Stimulated activated CD4-positive, alpha-beta T cell treated with anti-CD3 and anti-CD28 coated beads, Interleukin-1b, Interleukin-23, amount 100 ng/mL, for 48 hours (primary cell): ENCODE measurements at places on chromosomes 12 and 14.

GRCh38 chr12:953776-954175 is 4.3 kb upstream of the RAD52 start:
- DNase-seq = peak; percentile 44

- no peak for DNase-seq
These were observed 54.3 kb downstream of the PLCZ1 start for GRCh38 chr12:18683327-18684013.

GRCh38 chr14:73289729-73290128 is 52.4 kb downstream of the PAPLN start:
- DNase-seq = no peak

DNA sequence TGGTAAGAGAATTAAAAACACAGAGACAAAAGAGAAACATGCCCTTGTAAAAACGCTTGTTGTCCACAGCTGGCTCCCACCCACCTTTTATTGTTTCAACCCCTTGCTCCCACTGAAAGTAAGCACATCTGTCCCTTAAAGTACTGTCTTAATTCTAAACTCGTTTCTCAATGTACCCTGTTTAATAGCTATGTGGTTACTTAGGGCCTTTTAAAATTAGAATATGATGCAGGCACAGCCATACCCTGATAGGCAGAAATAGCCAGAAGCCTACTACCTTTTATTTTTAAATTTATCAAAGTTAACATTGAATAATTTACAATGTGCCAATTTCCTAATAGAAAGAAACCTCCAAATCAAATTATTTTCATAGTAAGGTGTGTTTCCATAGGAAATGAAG is 4.0 kb upstream of the MGAT4C start:
- DNase-seq = no peak

DNA sequence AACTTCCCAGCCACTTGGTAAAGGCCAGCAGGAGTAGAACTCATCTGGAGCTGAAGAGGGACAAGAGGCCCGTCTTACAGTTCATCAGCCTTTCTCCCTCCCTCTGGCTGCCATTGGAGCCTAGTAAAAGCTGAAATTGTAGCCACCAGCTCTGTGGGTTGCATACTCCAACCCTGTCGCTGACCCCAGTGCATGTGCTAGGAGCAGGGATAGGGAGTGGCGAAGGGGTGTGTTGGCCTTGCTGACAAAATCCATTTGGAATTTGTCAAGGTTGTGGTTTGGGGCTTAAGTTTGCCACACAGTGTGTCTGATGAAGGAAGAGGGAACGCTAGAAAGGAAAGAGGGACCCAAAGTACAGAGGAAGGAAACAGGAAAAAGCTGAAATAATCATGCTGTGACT is 4.0 kb upstream of the ARF3 start:
- DNase-seq = no peak
